Osteocyte (in vitro differentiated cells): ENCODE measurements at places on chromosomes 4 and X.
A peak's percentile ranks its signal among the peaks of the same experiment; 100 is the strongest.

DNA sequence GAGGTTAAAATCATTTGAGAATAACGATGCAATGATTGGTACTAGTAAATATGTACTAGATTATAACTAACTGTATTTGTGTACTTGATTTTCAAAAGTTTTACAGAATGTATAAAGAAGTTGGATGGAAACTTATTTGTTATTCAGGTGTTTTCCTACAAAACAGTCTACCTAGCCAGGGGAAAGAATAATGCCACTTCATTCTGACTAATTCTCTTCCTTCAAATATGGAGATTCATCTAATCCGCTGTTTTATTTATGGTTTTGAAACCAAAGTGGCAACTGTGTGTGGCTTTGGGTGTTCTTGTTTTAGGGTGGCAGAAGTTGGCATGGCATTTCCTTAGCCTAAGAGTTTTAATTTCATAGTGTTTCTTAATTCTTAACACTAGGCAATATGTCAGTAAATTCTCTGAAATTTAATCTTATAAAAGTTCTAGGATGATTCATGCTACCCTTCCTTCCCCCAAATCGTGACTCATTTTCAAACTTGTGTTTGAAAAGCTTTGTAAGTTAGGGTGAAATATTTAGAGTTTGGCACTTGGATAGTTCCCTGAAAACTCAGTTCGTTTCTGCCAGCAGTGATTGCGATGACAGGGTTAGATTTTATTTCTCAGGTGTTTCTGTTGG, 62.6 kb downstream of the DCLK2 start:
- DNase-seq = no peak

GRCh38 chr4:107592519-107592918, 127.5 kb downstream of the PAPSS1 start:
- no peak for DNase-seq

DNA sequence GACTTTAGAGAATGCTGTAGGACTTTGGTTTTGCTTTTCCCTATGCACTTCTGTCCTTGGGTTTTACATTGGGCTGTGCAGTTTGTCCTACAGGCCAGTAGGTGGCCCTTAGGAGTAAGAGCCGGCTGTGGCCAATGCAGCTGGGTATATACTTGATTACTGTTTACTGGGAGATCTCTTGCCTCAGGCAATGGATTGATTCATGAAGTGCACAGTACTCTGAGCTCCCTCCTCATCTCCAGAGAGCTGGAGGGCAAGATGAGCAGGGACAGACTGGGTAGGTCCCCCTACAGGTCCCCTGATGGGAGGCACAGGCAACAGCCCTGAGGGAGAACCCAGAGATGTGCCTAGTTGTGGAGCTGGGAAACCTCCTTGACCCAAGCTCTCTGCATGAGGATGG, 103.8 kb upstream of the QRFPR start:
- DNase-seq = no peak

- no peak for DNase-seq
These were observed 20.1 kb downstream of the TMEM255A start for GRCh38 chrX:120291211-120291610.

GRCh38 chr4:1599026-1599481, 85.1 kb downstream of the FAM53A start:
- no peak for DNase-seq

GRCh38 chr4:108118505-108118904, 50.2 kb downstream of the LEF1 start:
- no peak for DNase-seq

GRCh38 chr4:8326206-8326605, 56.7 kb downstream of the HTRA3 start:
- no peak for DNase-seq

GRCh38 chr4:98094118-98094517, 49.2 kb downstream of the STPG2 start:
- no peak for DNase-seq

- peak; percentile 91 for DNase-seq
These were observed 16.8 kb downstream of the PTTG2 start for GRCh38 chr4:37976991-37977470.

GRCh38 chr4:158940271-158940670, 162.6 kb upstream of the RAPGEF2 start:
- no peak for DNase-seq

DNA sequence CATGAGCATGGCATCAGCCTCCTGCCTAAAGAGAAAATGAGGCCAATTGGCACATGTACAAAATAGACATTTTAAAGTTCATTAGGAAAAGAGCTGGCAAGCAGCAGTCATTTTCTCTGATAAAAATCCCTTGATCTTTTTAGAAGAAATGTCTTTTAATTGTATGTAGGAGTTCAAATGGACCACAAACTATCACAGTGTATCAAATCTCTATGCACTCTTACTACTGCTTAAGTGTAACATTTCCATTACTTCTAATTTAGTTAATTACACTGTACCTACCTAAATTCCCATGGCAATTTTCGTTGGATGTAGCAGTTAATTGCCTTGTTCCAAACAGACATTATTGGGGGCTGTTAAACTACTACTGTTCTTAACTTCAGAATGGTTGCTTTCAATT, 233.7 kb upstream of the TECRL start:
- no peak for DNase-seq

DNA sequence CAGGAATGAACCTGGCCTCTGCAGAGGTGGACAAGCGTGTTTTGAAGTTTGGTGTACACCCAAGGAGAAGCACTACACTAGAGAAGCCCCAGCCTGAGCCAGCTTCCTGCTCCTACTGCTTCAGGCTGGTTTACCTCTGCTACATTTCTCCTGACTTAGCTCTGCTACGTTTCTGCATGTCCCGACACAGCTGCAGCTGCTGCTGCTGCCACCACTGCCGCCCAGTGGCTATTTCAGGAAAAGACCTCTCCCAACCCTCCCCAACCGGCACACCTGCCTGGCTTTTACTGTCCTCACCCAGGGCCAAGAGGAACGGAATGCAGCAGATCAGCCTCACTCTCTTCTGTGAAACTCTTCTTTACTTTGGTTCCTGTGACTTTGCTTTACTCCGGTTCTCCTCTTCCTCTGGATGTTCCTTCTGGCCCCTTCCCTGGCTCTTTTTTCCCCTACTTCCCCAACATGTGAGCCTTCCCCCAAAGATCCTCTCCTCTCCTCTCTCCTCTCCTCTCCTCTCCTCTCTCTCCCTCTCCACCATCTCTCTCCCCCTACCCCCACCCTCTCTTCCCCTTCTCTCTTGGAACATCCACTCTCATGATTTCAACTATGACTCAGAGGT, 3.1 kb upstream of the P2RY4 start:
- no peak for DNase-seq

GRCh38 chr4:121791481-121791880, 9.6 kb upstream of the EXOSC9 start:
- no peak for DNase-seq

GRCh38 chrX:116317409-116317808, 119.0 kb upstream of the SLC6A14 start:
- no peak for DNase-seq

DNA sequence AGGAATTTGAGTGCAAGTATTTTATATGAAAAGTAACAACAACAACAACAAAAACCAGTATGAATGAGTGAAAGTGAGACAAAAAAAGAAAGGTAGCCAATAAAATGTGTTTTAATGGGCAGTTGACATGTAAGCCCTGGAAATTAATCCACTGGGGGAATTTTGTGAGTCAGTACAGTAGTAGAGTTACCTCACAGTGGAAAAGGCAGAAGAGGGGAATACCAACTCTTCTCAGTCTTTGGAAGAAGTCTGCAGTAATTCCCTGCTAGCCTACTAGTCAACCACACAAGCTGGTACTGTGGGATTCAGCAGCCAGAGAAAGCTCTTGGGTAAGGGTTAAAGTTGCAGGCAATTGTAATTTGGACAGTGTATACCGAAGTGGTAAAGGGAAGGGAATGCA, 76.3 kb upstream of the IL15 start:
- no peak for DNase-seq

- DNase-seq = no peak
These were observed 1.5 kb upstream of the PRAF2 start for GRCh38 chrX:49075347-49075746.

- no peak for DNase-seq
These were observed 206.3 kb downstream of the ARHGAP24 start for GRCh38 chr4:85681221-85681657.

- no peak for DNase-seq
These were observed 1.7 kb upstream of the RAB9A start for GRCh38 chrX:13687203-13687602.

- no peak for DNase-seq
These were observed 32.3 kb downstream of the DOK7 start for GRCh38 chr4:3495204-3495975.

DNA sequence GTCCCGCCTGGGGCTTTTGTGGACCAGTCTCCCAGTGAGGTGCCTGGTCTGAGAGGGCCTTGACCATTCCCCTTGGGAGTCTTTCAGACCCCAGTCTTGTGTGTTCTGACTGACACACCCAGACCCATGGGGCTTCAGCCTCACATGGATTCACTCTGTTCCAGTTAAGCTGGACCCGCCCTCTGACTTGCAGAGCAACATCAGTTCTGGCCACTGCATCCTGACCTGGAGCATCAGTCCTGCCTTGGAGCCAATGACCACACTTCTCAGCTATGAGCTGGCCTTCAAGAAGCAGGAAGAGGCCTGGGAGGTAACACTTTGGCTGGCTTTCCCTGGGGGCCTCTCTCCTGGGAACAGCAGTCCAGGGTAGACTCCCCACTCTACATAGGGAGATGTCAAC, 6.8 kb downstream of the IL9R start:
- peak; percentile 63 for DNase-seq

- no peak for DNase-seq
These were observed 141.8 kb upstream of the PRDX4 start for GRCh38 chrX:23525531-23525930.

DNA sequence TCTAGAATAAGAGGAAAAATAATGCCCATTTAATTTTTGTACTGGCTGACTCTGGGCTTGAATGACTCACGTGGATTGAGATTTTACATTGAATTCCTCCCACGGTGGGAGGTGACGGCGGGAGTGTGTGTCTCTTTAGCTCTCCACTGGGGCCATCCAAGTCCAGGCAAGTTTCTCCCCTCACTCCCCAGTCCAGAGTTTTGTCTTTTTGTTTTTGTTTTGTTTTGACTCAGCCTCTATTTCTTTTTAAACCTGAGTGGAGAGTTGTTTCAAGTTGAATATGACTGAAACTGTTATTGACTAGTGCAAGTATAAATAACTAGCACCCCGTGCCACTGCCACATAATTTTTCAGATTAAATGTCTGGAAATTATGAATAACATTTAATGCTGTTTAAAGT, 13.6 kb downstream of the CHST7 start:
- no peak for DNase-seq

DNA sequence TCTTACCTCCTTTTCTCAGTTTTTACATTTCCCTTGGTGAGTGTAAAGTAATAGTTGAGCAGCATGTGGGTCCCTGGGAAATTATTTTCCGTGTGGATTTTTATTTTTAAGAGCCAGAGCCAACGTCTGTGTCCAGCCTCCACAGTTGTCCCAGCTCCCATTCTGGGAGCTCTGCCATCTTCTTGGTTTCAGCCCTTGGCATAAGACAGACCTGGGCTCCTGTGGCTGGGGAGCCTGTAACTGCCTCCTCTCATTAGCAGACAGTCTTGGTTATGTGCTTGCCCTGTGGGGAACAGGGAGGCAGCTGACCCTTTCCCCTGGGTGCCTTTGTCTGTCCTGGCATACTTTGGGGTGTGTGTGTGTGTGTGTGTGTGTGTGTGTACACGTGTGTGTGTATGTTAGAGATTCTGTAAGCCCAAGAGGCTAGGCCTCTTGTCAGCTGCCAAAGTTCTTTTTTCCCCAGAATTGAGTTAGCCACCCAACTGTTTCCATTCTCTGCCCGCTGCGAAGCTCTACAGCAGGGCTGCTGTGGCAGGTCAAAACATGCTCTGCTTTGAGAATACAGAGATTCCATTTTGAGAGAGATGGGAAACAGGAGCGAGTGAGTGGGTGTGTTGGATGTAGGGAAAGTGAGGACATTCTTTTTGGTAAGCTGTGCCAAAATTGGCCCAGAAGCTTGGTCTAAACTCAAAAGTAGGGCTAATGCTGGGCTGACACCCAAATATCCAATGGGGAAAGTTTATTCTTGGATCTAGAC, 140.7 kb downstream of the TMEM164 start:
- DNase-seq = no peak

- DNase-seq = no peak
These were observed 1174.4 kb upstream of the PCDH10 start for GRCh38 chr4:131974730-131975129.

DNA sequence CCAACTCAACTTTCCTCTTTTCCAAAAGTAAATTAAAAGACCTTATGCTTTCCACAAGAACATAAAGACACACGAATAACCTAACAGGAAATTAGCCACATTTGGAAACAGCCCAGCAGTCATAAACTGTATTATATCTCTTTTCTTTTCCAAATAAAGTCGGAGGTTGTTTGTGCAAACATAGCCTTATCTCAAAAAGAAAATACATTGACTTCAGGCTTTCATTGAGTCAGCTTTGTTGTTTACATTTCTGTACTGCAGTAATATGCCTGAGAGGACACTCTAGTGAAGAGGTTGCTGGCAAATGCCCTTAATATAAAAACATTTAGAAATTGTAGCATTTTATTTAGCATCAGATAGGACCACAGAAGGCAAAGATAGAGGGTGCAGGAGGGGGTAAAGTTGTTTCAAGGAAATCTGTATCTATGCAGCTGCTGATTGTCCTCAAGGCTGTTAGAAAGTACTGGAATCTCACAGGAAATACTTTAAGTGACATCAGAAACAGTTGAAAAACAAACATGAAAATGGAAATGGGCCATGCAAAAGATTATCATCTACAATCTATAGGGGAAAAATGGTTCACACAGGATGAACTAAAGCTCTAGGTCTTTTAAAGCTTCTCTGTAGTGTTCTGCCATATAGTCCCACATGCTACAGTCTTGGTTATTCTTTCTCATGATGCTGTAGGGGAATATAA, 14.5 kb downstream of the LNX1 start:
- DNase-seq = no peak

GRCh38 chr4:87130985-87131703, 89.3 kb downstream of the KLHL8 start:
- DNase-seq = no peak

GRCh38 chr4:180028682-180029081, 2214.5 kb upstream of the TENM3 start:
- no peak for DNase-seq
